COR-L47 (cell line): ENCODE measurements at places on chromosomes 7 and 10.

GRCh38 chr10:80204677-80205476 lies 460 bp downstream of the ANXA11 start:
- DNase-seq: no peak

- DNase-seq: peak; percentile 78
These were observed 37.8 kb downstream of the COBL start for GRCh38 chr7:51278797-51279196.

DNA sequence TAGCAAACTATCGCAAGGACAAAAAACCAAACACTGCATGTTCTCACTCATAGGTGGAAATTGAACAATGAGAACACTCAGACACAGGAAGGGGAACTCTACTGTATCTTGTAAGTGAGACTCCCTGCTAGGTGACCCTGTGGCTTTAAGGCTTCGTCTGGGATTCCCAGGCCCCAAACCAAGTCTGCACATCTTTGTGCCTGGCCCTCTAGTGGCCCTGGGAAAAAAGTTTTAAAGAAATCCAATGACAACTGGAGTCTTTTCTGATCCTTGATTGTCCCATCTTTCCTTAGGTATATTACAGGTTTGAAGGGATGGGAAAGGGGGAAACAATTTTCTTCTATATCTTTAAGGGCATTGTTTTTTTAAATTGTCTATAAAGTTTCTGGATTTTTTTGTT lies 10.6 kb upstream of the LIPM start:
- no peak for DNase-seq

- DNase-seq: no peak
These were observed 839.7 kb downstream of the GATA3 start for GRCh38 chr10:8894148-8894547.

GRCh38 chr7:157559596-157560257 lies 222.9 kb downstream of the DNAJB6 start:
- DNase-seq: no peak

DNA sequence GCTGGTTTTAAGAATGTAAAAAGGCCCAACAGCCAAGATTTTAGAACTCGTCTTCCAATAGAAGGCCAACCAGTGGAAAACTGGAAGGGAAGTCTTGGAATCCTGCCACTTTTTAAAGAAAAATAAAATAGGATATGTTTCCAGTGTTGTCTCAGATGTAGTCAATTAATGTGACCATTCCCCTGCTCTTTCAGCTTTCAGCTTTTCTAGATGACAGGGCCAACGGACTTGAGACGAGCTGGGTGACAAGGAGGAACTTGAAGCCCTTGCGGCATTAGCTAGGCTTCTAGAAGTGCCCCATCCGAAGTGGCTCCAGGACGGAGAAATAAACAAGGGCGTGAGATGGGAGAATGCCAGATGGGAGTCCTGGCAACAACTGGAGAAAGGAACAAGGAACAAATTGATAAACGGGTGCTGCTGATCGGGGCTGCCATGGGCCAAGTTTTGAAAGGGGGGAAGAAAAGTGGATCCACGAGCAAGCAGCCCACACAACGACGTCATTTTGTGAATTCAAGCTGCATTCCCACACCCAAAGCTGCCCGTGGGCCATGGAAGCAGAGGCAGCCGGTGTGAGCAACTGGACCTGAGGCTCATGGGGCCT lies 42.3 kb downstream of the CTBP2 start:
- no peak for DNase-seq

- DNase-seq: no peak
These were observed 101.9 kb downstream of the GRID1 start for GRCh38 chr10:86264481-86265231.

DNA sequence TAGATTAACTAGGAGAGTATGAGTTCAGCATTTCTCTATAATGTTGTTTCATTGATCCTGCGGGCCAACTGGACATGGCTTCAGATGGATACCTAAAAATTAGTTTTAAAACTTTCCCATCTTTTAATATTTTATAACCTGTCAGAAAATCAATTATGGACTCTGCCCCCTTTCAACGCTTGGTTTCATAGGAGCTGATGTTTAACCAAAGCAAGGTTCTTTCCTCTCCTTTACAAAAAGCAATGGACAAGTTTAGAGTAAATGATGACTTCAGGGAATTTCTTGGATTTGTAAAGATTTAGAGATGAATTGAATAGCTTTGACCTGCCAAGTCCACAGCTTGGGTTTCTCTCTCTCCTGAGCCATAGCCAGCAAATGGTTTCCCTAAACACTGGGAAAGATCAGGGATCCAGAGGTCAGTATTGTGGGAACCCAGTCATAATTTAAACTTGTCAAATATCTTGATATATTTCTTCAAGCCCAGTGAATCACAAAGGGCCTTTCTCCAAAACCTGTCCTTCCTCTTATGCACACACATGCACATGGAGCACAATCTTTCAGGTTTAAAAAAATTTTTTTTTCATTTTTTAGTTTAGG lies 177.1 kb downstream of the EVX1 start:
- DNase-seq: no peak

DNA sequence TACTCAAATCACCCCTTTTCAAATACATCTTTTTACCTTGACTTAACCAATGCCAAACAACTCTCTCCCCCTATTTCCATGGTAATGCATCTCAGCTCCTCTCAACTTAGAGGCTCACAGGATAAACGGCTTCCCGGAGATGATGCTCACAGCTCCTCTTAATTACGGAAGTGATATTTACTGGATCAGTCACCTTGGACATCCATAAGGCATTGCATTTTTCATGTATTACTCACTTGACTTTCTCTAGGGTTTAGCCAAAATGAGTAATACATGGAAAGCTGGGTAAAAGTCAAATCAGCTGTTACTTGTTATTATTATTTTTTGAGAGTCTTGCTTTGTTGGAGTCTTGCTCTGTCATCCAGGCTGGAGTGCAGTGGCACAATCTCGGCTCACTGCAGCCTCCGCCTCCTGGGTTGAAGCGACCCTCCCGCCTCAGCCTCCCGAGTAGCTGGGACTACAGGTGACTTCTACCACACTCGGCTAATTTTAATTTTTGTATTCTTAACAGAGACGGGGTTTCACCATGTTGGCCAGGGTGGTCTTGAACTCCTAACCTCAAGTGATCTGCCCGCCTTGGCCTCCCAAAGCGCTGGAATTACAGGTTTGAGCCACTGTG lies 73.3 kb upstream of the RHEB start:
- DNase-seq: no peak

- no peak for DNase-seq
These were observed 175.0 kb downstream of the OTUD1 start for GRCh38 chr10:23613900-23614299.

GRCh38 chr10:78389419-78389818 lies 355.8 kb downstream of the RPS24 start:
- DNase-seq: no peak

GRCh38 chr10:13193637-13194036 lies 32.3 kb downstream of the MCM10 start:
- DNase-seq: no peak

- DNase-seq: peak; percentile 9
These were observed 110.0 kb downstream of the RELN start for GRCh38 chr7:103879411-103879810.

DNA sequence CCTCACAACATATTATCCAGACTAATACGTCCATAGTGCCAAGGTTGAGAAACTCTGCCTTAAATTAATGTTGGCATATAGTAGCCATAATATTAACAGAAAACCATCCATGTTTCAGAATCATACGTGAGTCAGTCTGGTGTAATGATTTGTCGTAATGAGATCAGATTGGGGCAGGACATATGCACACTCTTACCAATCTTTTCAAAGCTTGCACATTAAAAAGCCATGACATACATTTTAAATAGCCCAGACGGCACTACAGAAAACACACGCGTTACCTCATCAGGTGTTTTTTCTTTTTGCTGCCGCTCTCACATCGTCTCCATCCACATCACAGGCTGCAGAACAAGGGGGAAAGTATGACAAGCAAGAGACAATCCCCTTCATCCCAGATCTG lies 211.6 kb downstream of the NEBL start:
- no peak for DNase-seq

DNA sequence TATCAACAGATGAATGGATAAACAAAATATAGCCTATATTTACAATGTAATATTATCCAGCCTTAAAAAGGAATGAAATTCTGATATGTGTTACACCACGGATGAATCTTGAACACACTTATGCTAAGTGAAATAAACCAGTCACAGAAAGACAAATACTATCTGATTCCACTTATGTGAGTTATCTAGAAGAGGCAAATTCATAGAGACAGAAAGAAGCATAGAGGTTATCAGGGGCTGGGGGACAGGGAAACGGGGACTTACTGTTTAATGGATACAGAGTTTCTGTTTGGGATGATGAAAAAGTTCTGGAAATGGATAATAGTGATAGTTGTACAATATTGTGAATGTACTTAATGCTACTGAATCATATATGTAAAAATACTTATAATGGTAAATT lies 329.9 kb downstream of the LRMDA start:
- no peak for DNase-seq

DNA sequence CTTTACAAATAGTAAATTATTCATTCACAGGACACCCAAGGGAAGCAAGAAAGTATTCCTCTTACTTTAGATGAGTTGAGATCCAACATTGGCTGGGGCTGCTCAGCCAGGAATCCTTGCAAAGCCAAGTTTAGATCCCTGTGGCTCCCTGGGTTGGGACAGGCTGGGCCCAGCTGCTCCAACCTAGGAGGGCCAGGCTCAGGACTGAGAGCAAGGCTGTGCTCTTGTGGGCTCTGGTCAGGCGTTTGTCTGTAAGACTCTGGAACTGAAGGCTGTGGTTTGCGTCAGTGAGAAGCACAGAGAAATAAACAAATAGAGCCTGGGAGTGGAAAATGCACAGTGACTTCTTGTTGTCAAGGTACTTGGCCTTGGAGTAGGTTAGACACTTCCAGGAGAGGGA lies 53.2 kb upstream of the TMEM273 start:
- DNase-seq: no peak

DNA sequence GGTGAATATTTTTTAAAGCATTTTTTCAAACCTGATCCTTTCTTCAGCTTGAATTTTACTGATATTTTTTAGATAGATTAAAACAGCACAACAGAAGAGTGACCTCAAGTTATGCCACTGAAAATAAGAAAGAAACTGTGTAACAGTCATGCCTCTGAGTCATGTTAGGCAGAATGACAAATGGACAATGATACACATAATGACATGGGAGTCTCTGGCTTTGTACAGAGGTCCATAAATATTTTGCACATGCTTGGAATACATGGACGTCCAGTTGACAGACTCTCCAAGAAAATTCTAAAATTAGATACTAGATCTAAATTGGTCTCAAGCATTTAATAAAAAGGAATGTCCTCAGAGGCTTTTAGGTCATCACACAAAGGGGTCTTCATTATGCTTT lies 21.9 kb upstream of the SEMA3A start:
- no peak for DNase-seq

GRCh38 chr7:20314198-20314597 lies 16.5 kb upstream of the ITGB8 start:
- no peak for DNase-seq

DNA sequence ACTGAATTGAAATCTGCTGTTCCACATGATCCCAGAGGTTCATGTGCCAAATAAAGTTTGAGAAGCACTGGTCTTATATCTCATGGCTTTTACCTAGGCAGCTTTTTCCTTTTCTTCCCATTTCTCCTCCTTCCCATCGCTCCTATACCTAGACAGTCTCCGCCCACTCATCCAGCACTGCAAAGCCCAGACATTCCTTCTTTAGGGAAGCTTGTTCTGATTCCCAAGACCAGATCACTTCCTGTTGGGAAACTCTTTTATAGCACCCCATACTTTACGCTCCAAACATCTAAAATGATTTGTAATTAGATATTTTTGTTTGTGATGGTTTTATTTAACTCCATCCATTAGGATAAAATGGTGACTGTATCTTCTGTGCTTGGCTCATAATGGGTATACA lies 75.9 kb downstream of the BMPER start:
- no peak for DNase-seq

DNA sequence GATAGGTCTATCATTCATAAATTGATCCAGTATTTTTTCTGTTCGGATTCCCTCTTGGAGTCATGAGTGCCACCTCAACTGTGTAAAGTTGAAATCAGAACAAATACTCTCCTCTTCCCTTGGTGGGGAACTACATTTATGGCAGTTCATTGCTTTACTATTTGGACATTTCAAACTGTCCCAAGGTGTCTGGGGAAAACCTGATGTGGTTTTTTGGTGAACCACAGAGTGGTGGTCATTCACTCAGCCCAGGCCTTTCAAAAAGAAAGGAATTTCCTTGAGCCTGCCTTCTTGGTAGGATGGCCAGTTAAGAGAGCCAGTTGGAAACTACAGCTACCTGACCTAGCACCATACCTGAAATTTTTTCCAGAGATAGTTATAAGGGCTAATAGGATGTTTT lies 59.0 kb downstream of the ABCB1 start:
- no peak for DNase-seq

DNA sequence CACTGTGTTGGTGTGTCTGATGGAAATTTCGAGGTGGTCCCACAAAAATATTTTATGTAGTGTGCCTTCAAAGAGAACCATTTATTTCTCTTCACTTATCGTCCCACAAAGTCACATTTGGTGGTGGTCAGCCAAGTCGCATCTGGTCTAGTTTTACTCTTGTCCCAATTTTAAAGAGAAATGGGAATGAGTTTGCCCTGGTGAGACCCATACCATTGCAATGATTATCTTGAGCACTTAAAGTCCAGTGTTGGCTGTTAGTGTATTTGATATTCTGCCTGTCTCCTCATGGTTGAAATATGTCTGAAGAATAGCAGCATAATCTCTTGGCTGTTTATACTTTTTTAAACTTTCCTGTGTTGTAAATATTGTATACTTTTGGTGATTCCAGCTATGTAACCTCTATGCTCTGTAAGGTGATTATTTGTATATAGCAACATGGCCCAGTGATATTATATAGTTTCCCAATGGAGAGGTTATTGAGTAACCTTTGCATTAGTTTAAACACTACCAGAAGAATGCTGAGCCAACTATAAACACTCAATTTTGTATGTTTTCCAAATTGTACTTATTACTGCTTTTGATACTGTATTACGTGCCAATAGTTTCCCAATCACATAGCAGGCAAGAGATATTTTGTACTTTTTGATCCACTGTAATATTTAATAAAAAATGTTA lies 172.2 kb downstream of the RTKN2 start:
- DNase-seq: no peak
